Fibroblast of lung (primary cell): ENCODE measurements at places on chromosomes 12 and 14. TPM values are rescaled to one million over a fixed set of nuclear protein-coding genes. Genes with fewer than 3 reads are reported as not detected.

DNA sequence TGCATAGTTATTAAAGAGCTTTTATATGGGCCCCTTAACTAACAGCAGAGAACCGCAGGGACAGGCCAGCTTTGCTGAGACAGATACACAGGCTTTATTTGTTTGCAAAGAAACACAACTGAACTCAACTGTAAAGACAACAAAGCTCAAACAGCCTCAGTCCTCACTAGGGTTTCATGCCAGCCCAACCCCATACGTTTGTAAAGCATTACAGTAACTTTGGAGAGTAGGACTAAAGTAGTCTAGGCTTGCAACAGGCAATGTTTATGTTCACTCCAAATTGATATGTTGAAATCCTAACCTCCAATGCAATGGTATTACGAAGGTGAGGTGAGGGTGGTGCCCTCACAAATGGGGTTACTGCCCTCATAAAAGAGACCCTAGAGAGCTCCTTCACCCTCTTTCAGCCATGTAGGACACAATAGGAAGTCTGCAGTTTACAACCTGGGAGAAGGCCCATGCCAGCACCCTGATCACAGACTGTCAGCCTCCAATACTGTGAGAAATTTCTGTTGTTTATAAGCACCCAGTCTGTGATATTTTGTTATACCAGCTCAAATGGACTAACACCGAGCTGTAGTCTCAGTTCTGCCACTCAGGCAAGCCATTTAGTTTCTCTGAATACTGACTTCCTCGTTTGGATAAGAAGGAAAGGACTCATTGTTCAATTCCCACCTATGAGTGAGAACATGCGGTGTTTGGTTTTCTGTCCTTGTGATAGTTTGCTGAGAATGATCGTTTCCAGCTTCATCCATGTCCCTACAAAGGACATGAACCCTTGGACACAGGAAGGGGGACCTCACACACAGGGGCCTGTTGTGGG lies 35.2 kb downstream of the PPM1H start:
- no peak for DNase-seq

GRCh38 chr14:89420502-89420901 lies 3.5 kb upstream of the FOXN3 start:
- no peak for DNase-seq

- DNase-seq, result no peak
These were observed 3.2 kb downstream of the SUSD6 start for GRCh38 chr14:69614592-69614991.

DNA sequence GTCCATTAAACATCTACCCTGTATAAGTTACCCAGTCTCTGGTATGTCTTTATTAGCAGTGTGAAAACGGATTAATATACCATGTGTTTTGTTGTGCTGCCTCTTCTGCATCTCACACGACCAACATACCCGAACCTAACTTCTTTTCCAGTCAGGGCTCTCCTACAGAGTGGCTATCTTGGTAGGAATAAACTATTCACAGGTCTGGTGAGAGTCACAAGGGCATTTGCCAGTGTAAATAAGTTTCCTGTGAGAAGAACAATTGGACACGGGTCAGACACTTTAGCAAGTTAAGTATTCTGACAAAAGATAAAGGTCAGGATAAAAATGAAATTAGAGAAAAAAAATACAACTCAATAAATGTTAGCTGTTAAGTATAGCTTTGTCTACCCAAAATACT lies 60.9 kb downstream of the MYF5 start:
- peak; percentile 46 for DNase-seq

DNA sequence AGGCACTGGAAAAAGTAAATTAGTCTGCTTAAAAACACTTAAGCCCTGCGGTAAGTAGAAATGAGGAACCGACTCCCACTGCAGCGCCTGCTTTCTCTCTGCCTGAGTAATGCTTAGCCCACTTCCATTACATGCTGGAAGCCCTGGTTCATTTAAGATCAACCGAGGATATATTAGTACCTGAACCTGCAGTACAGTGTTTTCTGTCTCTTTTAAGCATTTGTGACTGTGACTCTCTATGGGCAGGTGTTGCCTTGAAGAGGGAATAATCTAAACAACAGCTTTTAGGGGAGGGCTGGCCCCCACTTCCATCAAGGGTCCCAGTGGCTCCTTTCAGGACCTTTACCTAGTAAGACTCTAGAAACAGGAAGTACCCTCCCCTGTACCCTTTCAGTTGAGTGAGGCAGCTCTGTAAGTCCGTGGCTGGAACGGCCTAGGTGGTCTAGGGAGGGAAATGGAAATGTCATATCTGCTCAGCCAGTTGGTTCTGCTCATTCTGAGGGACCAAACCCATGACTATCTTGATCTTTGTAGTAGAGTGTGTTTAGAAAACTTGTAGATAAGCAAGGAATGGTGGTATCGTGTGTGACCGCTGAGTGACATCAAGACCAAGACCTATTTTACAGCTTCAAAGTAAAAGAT lies 56.2 kb downstream of the FNTB start:
- no peak for DNase-seq

- no peak for DNase-seq
These were observed 37.3 kb upstream of the EVL start for GRCh38 chr14:100027771-100028490.

GRCh38 chr12:2732290-2732689 lies 62.5 kb upstream of the FKBP4 start:
- DNase-seq, result no peak

ITGB7 gene
- 0.26 and 0.50 TPM in 2 replicates for total RNA-seq

GPD1 gene
- under 0.01 TPM in 1 of 2 replicates, not detected in the other for total RNA-seq

ADCY6 gene
- 34.7 and 53.2 TPM in 2 replicates for total RNA-seq

PZP gene
- total RNA-seq, result not detected in 2 replicates

RIMBP2 gene
- total RNA-seq, result under 0.01 and 0.17 TPM in 2 replicates

RFLNA gene
- total RNA-seq, result 0.26 TPM in 1 of 2 replicates, not detected in the other
